Caco-2 (cell line): ENCODE measurements at places on chromosomes 2 and 18. TPM values are rescaled to one million over a fixed set of nuclear protein-coding genes. Genes with fewer than 3 reads are reported as not detected.

- no peak for DNase-seq
- no peaks in the 10 kb centered on the region for H3K27me3 ChIP-seq
- H3K4me3 ChIP-seq = no peak overlapping the region
- no peaks in the 10 kb centered on the region for H3K36me3 ChIP-seq
- no peaks in the 10 kb centered on the region for H3K4me1 ChIP-seq
These were observed 17.9 kb downstream of the ZNF385B start for GRCh38 chr2:179843541-179843940.

GRCh38 chr18:9710037-9710436 is 1.9 kb downstream of the RAB31 start:
- no peaks in the 10 kb centered on the region for H3K27me3 ChIP-seq
- H3K27ac ChIP-seq = no peak overlapping the region
- H3K36me3 ChIP-seq = no peaks in the 10 kb centered on the region
- peaks cover 17% of the 10 kb centered on the region for H3K4me1 ChIP-seq
- DNase-seq = no peak
- no peak overlapping the region for H3K4me3 ChIP-seq

DNA sequence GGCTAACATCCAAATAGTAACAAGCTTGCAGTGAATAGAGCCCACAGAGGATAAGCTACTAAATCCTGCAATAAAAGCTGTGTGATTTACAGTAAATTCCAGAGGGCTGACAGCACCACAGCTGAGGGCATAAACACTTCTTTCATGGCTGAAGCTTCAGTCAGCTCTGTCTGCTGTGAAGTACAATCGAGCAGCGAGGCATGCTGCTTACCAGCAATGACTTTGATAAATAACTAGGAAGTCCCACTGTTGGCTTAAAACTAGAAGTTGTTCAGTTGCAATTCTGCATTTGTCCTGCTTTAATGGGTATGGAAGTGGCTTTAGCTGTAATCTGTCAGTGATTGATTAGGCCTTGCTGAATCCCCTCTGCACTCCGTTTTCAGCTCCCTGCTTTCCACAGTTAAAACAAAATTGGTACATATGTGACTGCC is 65.2 kb upstream of the FIGN start:
- no peak overlapping the region for H3K27ac ChIP-seq
- no peaks in the 10 kb centered on the region for H3K27me3 ChIP-seq
- no peaks in the 10 kb centered on the region for H3K36me3 ChIP-seq
- DNase-seq = no peak
- H3K4me1 ChIP-seq = peaks cover 9% of the 10 kb centered on the region

GRCh38 chr2:203960811-203961210 is 24.2 kb downstream of the ICOS start:
- no peak for DNase-seq
- no peak overlapping the region for H3K4me3 ChIP-seq
- no peaks in the 10 kb centered on the region for H3K4me1 ChIP-seq

TRIB2 gene
- total RNA-seq = 2.9 and 3.6 TPM in 2 replicates

KIF3C gene
- total RNA-seq = 7.1 and 9.2 TPM in 2 replicates

C1D gene
- total RNA-seq = 19.3 and 23.7 TPM in 2 replicates

EPB41L3 gene
- total RNA-seq = 7.1 and 8.7 TPM in 2 replicates

ACOXL gene
- 2.6 and 2.9 TPM in 2 replicates for total RNA-seq

DNA sequence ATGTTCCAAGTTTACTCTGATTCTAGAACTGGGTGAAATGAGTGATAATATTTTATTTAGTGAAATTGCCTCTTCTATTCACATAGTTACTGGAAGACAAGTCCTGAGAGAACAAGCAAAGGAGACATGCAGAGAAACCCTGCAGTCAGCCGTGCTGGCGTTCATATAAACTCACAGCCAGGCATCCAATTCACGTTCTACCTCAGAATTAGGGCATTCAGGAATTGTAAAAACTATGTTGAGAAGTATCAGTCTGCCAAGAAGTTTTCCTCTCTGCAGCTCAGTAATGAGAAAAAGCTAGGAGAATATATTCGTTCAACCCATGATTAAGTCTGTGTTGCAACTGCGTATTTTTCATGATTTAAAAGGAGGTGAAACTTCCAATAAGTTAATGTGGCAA is 156.2 kb upstream of the DSEL start:
- H3K4me3 ChIP-seq = no peak overlapping the region
- H3K27me3 ChIP-seq = no peaks in the 10 kb centered on the region
- H3K27ac ChIP-seq = no peak overlapping the region
- DNase-seq = no peak
- no peaks in the 10 kb centered on the region for H3K36me3 ChIP-seq
